ENCODE measurements at places on chromosomes 3 and 15.

GRCh38 chr3:67655364-67656121 lies 1.1 kb upstream of the SUCLG2 start:
- DNase-seq: peak; percentile 27

- DNase-seq: no peak
Observed at GRCh38 chr3:135226057-135226456, 431.0 kb downstream of the EPHB1 start.

GRCh38 chr3:56064684-56065083 lies 403.6 kb downstream of the ERC2 start:
- DNase-seq: no peak

DNA sequence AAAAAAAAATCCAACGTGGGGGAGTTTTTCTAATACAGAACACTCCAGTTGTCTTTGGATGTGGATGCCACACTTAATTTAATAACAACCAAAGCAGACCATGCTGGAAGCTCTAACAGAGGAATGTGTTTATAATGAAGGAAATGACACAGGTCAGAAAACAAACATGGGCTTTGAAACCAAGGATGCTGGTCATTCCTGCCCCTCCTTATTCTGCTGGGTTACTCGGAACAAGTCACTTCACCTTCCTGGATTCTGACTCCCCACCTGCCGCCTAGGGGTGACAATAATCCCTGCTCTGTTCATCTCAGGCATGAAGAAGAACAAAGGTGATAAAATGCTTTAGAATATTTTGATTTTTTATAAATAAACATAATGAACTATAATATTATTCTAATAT lies 240.9 kb upstream of the ADAMTS9 start:
- DNase-seq: no peak

- DNase-seq: no peak
Observed at GRCh38 chr3:117526470-117527079, 817.0 kb downstream of the TUSC7 start.

- no peak for DNase-seq
Observed at GRCh38 chr15:74517096-74517495, 23.9 kb upstream of the ARID3B start.

All from stimulated activated CD4-positive, alpha-beta T cell treated with anti-CD3 and anti-CD28 coated beads, TNF-alpha, amount 100 ng/mL, for 1 hour (primary cell).